ENCODE measurements at places on chromosomes 1 and 21.

DNA sequence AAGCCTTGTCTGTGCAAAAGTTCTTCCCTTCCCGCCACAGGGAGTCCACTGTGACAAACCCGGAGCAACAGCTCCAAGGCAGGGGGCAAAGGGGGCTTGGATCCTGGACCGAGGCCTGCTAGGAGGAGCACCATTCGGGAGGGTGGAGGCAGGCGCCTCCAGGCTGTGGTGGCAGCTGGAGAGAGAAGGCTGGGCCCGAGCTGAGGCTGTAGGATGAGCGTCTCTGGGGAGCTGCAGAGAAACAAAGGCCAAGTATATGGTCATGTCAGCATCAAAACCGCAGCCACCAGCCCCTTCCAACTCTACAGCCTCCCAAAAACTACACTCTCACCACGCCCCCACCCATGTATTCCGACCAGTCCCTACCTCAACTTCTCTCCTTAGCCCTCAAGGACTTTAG is 579 bp downstream of the SH3BP5L start:
- DNase-seq, result no peak

DNA sequence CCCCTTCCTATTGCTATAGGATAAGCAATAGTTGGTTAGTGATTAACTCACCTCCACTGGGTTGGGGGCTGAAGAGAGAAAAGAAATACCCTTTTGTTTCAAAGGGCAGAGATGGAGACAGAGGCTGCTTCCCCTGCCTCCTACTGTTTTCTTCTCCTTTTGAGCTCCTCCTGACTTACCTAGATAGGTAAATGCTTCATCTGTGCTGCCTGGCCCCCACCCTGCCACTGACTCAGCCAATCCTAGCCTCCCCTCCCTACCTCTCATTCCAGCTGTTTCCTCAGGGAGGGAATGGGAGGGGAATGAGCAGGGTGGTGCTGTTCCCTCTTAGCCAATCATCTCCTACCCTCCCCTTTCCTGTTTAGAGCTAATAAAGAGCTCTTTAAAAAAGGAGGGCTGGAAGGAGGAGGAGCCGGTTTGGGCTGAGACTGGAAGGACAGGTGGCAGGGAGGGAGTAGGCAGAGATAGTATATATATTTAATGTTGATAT is at the start of gene C1orf116:
TSS of gene C1orf116 (minus strand) at position 229 of the 490 bp plus-strand sequence. CDS start 5,158 bp downstream, outside the sequence.
- peak; percentile 80 for DNase-seq

- DNase-seq, result peak; percentile 41
Observed at GRCh38 chr1:201309416-201309815, 26.1 kb downstream of the PKP1 start.

DNA sequence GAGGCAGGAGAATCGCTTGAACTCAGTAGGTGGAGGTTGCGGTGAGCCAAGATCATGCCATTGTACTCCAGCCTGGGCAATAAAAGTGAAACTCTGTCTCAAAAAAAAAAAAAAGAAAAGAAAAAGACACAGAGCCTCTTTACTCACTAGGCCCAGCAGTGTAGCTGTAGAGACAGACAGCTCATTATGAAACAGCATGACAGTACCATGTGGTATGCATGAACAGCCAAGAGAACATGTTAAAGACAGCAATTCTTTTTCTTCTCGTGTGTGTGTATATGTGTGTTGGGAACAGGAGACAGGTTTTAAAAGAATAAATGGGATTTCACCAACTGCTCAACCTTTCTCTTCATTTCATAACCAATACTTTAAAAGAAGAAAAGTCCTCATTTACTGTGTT is 118.8 kb downstream of the PIK3R3 start:
- no peak for DNase-seq

GRCh38 chr1:225868631-225869330 is 13.4 kb downstream of the TMEM63A start:
- no peak for DNase-seq

DNA sequence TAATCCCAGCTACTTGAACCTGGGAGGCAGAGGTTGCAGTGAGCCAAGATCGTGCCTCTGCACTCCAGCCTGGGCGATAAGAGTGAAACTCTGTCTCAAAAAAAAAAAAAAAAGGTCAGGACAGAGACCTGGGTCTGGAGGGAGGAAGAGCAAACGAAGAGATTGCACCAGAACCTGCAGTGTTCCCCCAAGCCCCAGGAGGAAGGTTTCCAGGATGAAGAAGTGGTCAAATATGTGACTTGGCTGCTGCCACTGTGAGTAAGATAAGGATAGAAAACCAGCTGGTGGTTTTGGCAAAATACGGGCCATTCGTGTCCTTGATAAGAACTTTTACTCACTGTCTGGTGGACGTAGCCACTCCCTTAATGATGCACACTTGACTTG is 42.2 kb downstream of the CLDN14 start:
- DNase-seq, result no peak

GRCh38 chr1:47608296-47608875 is 170.5 kb downstream of the FOXD2 start:
- no peak for DNase-seq

GRCh38 chr1:198128533-198128932 is 28.3 kb upstream of the NEK7 start:
- DNase-seq, result no peak

GRCh38 chr1:51878616-51879336 is at the start of gene NRDC:
NRDC (minus strand) TSS chr1:51878727; CDS start chr1:51878615, 112 bp downstream.
- peak; percentile 100 for DNase-seq

DNA sequence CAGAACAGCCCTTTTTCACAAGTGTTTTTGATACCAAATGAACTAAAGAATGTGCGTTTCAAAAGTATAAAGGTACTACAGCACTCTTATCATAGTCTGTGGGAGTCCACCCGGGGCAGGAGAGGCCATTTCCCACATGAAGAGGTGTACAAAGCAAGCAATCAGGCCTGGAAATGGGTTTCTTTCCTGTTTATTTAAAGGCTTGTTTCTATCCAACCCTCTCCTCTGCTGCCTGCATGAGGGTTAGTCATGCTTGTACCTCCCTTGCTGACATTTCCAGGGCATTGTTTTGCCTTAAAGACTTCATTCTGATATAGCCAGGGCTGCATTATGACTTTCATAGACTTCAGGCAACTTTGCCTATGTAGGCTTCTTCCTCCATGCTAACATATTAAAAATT is 11.6 kb downstream of the SELP start:
- no peak for DNase-seq

GRCh38 chr1:25804244-25804963 is 4.4 kb downstream of the SELENON start:
- no peak for DNase-seq

GRCh38 chr1:246791303-246791918 is 67.2 kb downstream of the SCCPDH start:
- DNase-seq, result no peak

GRCh38 chr1:234047123-234047522 is 142.6 kb downstream of the SLC35F3 start:
- DNase-seq, result peak; percentile 77

GRCh38 chr1:205441716-205442050 is 14.2 kb downstream of the BLACAT1 start:
- no peak for DNase-seq
